ENCODE measurements at places on chromosomes 12 and 14. TPM values are rescaled to one million over a fixed set of nuclear protein-coding genes. Genes with fewer than 3 reads are reported as not detected.
A peak's percentile ranks its signal among the peaks of the same experiment; 100 is the strongest.

DNA sequence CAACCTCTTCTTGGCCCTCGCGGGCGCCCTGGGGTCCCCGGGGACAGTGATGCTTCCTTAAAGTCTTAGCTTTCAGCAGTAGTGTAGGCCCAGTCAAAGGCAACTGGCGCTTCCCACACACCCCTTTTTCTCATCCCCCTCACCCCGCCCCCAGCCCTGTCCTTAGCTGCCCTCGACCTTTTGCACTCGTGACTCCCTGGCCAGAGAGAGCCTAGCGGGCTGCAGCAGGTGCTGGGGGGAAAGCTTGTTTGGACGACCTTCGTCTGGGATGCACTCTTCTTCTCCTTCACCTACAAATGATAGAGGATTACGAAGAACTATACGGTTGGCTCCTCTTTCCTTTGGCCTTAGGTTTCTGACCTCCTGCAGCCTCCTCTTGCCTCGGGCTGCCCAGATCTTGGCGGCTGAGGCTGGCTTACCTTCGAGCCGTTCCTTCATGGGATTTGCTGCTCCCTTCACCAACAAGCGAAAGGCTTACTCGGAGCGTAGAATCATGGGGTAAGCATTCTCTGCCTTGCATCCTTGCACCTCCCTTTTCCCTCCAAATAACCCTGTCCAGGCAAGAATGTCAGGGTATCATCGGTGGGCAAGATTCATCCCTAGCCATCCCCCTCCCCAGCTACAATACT lies 815 bp downstream of the COQ10A start:
- peak; percentile 74 for DNase-seq

DNA sequence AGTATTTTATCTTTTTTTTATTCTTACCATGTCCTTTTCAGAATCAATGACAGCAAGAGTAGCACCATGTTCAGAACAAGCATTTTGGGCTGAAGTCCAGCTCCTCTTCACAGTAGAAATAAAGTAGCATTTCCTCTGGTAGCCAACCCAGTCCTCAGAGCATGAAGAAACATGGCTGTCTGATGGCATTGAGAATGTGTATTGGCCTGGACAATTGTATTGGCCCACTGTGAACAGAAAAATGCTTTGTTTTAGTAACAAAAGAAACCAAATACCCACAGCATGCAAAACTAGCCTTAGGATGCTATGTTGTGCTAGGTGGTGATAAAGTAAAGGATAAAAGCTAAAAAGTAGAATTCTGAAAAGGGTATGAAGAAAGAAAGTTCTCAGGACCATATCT lies 5.7 kb downstream of the CD69 start:
- no peak for DNase-seq

DNA sequence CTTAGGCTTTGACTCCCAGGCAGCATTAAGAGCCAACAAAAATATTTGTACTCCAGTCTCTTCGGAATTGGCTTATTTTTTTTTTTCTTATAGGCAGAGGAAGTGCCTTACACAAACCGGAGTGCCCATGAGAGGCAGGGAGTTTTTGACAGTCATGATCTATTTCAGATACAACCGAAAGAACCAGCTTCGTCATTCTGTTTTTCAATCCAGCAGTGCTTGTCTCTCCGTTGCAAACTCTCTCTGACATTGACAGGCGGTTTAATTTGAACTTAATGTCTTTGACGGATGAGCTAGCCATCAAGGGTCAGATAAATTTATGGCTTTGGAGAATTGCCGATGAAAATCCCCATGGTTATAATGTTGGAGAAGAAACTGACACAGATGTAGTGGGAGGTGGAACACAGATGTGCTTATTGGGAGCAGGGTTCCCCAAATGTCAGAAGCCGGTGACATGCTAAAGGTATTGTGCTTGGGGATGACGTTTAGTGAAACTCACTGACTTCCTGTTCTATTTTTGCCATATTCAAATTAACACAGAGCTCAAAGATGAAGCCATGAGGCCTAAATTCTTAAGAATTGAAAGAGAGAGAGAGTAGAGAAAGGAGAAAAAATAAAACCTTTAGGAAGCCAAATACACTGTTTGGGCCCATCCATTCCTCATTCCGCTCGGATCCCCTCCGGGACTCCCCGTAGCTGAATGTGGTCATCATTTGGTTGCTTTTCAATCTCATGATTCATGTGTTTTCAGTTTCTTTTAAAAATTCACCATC lies 59.7 kb downstream of the PLXNC1 start:
- DNase-seq: no peak

GRCh38 chr14:105477660-105478397 lies 3.2 kb downstream of the CRIP2 start:
- no peak for DNase-seq

GRCh38 chr12:51752234-51752889 lies 96.2 kb downstream of the FIGNL2 start:
- DNase-seq: peak; percentile 56

CPNE6 gene
- total RNA-seq: not detected

GRCh38 chr12:69298947-69299346 lies 49.2 kb upstream of the LYZ start:
- no peak for DNase-seq

- DNase-seq: no peak
Observed at GRCh38 chr12:55932551-55932910, 1.6 kb downstream of the DGKA start.

DNA sequence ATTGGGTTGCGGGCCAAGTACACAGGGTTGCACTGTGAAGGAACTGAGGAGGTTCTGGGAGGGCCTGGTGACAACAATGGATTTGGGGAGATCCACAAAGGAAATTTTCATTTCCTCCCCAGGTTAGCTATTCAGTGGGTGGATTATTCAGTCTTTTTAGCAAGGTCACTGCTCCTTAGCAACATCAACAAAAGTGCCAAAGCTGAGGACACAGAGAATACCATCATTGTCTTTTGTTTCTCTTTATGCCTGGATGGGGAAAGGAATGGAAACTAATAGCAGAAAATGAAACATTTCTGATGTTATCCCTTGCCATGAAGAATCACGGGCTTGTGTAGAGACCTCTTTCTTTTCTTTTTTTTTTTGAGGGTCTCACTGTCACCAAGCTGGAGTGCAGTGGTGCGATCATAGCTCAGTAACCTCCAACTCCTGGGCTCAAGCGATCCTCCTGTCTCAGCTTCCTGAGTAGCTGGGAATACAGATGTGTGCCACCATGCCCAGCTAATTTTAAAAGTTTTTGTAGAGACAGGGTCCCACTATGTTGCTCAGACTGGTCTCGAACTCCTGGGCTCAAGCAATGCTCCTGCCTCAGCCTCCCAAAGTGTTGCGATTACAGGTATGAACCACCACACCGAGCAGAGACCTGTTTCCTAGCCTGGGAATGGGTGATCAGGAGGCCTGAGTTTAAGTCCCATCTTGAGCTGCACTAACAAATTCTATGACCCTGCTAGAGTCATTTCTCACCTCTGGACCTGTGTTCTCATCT lies 6.5 kb downstream of the PPP1R3E start:
- DNase-seq: no peak

DNA sequence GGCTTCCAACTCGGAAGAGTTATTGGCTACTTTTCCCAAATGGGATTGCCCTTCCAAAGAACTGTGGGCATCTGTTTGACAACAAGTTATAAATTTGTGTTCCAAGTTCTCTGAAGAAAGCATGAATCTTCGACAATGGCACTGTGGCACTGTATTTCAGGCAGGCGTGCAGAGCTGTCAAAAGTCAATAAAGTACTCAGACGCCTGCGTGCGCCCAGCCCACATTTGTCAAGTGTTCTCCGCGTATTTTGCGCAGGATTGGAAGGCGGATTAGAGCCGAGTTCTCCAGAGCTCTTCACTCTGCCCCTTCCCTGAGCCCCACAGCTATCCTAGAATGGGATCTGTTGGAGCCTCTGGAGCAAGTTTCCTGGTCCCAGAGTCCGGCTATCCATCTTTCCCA lies 103.2 kb downstream of the SLC25A47 start:
- no peak for DNase-seq

GRCh38 chr14:104302794-104303405 lies 164.5 kb downstream of the KIF26A start:
- DNase-seq: no peak

DNA sequence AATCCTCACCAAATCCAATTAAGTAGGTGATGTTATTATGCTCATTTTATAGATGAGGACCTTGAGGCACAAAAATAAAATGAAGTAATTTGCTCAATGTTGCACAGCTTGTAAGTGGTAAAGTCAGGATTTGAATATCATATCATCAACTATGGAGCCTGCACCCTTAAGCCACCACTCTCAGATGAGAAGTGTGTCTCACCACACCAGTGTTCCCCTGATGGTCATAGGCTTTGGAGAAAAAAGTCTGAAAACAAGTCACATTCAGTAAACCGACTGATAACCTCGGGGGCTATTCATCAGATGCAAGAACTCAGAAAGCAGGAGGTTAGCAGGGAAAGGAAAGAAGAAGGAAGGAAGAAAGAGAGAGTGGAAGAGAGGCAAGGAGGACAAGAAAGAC lies 2.8 kb downstream of the TSHR start:
- no peak for DNase-seq

TMEM263 gene
- total RNA-seq: 13.4 TPM

GRCh38 chr14:69153873-69154270 lies 953 bp upstream of the DCAF5 start:
- peak; percentile 52 for DNase-seq

DNA sequence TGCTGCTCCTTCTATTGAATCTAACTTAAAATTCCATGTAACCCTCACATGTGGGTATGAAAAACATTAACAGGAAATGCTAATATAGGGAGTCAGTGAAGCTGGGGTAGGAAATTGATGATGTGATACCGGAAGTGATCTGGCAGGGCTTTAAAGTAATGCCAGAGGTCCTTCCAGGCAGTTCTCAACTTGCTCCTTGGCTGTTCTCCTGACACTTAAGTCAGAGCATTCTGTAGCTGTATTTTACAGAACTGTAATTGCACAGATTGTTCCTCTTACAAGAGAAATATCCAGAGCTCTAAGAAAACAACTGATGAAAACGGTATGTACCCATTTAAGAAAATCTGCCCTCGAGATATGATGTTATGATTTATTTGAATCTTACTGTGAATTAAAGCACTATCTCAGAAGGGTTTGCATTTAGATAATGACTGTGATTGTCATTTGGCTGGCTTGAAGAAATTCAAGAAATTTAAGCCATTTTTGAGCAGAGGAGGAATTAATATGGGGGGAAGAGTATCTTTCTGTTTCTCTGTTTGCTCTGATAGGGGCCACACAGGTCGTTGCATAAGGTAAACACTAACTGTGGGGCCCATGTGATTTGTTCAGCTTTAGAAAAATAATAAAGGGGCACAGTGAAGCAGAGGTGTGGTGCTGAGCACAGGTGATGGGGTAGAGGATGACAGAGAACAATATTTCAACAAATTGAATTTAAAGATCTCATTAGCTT lies 88.4 kb downstream of the BBS10 start:
- DNase-seq: no peak

DNA sequence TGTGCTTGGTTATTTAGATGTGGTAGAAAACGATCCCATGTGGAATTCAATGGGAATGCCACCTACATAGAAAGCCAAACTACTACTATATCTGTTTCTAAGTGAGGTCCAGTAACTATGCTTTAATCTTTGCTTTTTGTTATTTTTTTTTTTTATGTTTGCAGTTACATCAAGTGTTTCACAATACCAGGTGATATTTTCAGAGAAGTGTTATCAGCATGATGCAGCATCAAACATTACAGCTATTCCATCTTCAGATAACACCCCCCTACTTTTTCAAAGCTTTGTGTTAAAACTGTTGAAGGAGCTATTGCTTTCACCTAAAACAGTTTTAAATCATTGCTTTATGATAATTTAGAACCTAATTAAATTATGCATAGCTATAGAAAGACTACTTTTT lies 163.8 kb upstream of the SLC16A7 start:
- no peak for DNase-seq

GRCh38 chr12:8678661-8679111 lies 16.1 kb upstream of the MFAP5 start:
- DNase-seq: no peak

GRCh38 chr14:81313775-81314429 lies 86.2 kb downstream of the STON2 start:
- DNase-seq: no peak

DNA sequence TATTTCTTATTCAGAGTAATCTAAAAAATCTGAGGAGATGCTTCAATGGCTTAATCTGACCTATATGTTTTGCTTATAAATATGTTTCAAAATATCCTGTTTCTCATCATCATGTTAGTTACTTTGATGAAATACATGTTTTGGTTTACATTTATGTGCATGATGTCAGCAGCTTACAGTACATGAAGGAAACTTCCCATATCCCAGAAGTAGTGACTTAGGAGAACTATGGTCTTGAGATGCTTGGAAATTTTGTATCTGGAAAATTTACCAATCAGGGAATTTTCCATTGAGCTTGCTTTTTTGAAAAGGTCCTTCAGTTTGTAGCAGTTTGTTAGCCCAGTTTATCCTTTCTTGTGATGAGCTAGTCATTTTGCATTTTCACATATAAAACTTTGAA lies 73.3 kb downstream of the RASSF8 start:
- DNase-seq: no peak

GRCh38 chr14:99822800-99823455 lies 29.7 kb downstream of the EML1 start:
- no peak for DNase-seq

- peak; percentile 15 for DNase-seq
Observed at GRCh38 chr14:100790502-100791347, 35.2 kb upstream of the MEG3 start.

- DNase-seq: no peak
Observed at GRCh38 chr14:72532686-72533454, 361.0 kb downstream of the DPF3 start.

DNA sequence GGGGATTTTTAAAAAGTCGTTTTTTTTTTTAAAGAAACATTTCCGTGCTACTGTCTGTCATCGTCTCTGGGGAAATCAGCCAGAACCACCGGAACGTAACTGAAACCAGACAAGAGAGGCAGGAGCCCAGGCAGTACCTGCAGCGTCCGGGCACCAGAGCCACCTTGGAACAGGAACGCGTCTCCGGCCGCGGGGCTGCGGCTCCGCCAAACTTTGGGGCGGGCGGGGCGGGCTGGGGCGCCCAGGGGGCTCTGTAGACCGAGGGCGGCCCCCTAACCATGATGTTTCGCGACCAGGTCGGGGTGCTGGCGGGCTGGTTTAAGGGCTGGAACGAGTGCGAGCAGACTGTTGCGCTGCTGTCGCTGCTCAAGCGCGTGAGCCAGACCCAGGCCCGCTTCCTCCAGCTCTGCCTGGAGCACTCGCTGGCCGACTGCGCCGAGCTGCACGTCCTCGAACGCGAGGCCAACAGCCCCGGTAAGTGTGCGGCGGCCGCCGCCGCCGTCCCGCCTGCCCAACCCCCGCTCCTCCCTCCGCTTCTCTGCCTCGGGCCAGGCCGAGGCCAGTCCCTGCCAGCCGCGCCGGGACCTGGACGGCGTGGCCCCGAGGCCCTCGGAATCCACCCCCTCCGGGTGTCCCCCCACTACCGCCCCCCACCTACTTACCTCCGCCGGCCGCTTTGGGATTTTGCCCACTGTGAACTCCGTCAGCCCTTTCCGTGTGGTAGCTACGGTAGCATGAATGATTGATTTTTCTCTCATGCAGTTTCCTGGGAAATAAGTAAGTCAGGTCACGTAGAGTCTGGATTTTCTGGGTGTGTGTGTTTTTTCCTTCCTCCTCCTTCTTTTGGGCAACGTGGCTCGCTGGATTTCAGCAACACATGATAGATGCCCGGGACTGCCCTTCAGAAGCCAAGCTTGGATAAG lies 972 bp downstream of the SAMD4A start:
- DNase-seq: peak; percentile 58

MUCL1 gene
- total RNA-seq: not detected

- DNase-seq: no peak
Observed at GRCh38 chr12:78457938-78458337, 406.6 kb upstream of the SYT1 start.
